ENCODE measurements at places on chromosomes 5 and 9.

DNA sequence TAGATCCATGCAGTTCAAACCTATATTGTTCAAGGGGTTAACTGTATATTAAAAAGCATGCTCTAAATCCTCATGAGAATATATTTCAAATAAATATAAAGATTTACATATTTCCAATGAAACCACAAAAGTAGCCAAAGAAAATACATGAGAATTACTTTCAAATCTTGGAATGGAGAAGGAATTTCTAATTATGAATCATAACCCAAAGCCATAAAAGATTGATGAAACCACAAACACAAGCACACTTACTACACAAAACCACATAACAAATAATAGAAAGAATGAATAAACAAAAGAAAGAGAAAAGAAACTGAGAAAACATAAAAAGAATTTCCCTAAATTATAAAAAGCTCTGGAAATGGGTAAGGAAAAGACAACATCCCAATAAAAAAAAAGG is 16.0 kb downstream of the ERP44 start:
- DNase-seq = no peak

GRCh38 chr9:124762633-124763032 is 8.5 kb downstream of the NR6A1 start:
- no peak for DNase-seq

- DNase-seq = no peak
These were observed 27.1 kb downstream of the GRAMD2B start for GRCh38 chr5:126450346-126450745.

GRCh38 chr9:78669591-78669990 is 372.7 kb downstream of the PSAT1 start:
- DNase-seq = no peak

- DNase-seq = no peak
These were observed 6.3 kb downstream of the GDF9 start for GRCh38 chr5:132859889-132860437.

- no peak for DNase-seq
These were observed 81.4 kb downstream of the GABBR2 start for GRCh38 chr9:98627296-98627695.

- no peak for DNase-seq
These were observed 134.9 kb downstream of the HMHB1 start for GRCh38 chr5:143946837-143947236.

- no peak for DNase-seq
These were observed 1.2 kb upstream of the ADAMTS6 start for GRCh38 chr5:65482736-65483545.

GRCh38 chr5:33934176-33934575 is 2.0 kb upstream of the RXFP3 start:
- no peak for DNase-seq

DNA sequence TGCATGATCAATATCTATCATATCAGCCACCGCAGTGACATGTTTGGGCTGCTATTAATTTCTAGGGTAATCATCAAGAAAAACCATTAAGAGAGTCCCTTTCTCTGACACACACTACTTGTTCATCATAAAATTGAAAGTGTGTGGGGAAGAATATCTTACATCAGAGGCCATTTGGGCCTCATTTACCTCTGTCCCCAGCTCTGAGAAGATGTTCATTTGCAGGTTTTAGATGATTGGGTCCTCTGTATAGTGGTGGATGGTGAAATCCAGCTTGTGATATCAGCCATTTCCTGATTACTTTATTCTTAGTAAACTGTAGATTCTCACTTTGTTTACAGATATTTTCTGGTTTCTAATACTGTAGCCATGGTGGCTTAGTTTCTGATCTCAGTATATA is 29.8 kb upstream of the PJA2 start:
- DNase-seq = no peak

DNA sequence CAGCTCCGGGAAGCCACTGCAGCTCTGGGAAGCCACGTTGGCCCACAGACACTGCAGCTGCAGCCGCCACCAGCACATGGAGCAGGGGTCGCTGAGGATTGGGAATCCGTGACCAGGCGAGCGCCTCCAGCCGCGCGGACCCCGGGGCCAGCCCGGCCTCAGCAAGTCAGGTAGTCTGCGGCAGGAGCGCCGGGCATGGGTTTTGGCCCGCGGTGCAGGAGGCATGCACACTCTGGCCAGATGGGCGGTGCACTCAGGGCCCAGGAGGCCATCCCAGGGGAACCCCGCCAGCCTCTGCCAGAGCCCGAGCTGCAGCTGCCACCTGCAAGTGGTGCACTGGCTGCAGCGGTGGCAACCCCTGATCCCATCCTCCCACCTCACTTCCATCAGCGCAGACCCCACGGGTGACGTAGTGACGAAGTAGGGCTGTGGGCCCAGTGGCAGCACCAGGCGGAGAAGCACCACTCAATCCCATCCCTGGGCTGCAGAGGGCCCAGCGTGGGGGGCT is 368.3 kb upstream of the SPATA31A5 start:
- DNase-seq = no peak

DNA sequence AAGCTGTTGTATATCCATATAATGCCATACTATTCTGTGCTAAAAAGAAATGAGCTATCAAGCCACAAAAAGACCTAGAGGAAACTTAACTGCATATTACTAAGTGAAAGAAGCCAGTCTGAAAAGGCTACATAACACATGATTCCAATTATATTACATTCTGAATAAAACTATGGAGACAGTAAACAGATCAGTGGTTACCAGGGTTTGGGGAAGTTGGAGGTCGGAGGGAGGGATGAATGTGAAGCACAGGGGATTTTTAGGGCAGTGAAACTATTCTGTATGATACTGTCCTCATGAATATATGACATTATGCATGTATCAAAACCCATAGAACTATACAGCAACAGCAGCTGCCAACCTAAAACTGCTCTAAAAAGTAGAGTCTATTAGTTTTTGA is 5.6 kb upstream of the RFK start:
- no peak for DNase-seq

DNA sequence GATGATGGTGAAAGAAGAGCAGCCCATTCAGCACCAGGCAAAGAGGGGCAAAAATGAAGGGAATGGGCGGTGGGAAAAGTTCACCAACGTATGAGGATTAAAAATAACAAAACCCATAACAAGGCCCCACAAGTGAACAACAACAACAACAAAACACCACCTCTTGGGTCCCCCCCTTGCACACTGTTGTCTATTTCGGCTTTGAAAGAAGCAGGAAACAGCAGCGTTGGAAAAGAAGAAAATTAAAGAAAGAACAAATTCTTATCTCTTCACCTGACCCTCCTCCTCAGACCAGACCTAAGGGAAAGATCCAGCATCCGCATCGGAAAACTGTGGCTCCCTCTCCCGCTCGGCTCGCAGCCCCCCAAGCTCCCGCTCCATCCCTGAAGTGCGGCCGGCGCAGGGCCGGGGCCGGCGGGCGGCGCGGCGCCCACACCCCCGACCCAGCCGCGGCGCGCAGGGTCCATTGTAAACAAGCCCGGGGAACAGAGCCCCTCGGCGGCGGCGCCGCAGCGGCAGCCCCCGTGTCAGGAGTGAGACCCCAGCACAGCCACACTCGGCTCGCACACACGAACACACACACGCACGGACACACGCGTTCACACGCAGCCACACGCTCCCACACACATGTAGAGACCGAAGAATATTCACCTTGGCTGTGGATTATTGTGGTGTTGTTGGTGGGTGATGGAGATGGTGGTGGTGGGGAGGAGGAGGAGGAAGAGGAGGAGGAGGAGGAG is 535 bp downstream of the RFX3 start:
- DNase-seq = no peak

- no peak for DNase-seq
These were observed 133.6 kb downstream of the MLLT3 start for GRCh38 chr9:20488691-20489090.

GRCh38 chr5:163189023-163189553 is 248.3 kb upstream of the CCNG1 start:
- DNase-seq = no peak

GRCh38 chr9:14170392-14170931 is 143.5 kb downstream of the NFIB start:
- DNase-seq = no peak

DNA sequence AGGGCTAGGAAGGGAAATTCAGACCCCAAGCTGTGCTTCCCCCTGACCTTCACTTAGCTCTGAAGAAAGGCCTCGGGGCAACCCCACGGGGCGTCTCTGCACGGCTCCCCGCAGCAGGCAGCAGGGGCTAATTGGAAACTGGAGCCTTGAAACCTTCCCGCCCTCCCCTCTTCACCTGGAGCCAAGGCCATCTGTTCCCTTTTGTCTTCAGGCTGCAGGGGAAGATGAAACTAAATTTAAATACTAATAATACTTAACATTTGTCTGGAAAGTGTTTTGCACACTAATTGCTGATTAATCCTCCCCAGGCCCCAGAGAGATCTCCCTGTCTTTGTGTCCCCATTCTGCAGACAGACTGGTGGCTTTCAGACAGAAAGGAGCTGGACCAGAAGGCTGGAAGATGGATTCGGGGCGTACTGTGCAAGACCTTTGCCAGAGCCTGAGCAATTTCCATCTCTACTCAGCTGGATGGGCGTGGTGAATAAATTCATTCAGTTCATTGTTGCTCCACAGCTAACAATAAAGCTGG is 34.1 kb upstream of the CPLX2 start:
- DNase-seq = no peak

GRCh38 chr5:101977729-101978345 is 318.2 kb downstream of the SLCO4C1 start:
- peak; percentile 10 for DNase-seq

- no peak for DNase-seq
These were observed 220.5 kb upstream of the MPDZ start for GRCh38 chr9:13500034-13500433.

GRCh38 chr9:113266174-113266573 is 9.2 kb downstream of the CDC26 start:
- DNase-seq = no peak

DNA sequence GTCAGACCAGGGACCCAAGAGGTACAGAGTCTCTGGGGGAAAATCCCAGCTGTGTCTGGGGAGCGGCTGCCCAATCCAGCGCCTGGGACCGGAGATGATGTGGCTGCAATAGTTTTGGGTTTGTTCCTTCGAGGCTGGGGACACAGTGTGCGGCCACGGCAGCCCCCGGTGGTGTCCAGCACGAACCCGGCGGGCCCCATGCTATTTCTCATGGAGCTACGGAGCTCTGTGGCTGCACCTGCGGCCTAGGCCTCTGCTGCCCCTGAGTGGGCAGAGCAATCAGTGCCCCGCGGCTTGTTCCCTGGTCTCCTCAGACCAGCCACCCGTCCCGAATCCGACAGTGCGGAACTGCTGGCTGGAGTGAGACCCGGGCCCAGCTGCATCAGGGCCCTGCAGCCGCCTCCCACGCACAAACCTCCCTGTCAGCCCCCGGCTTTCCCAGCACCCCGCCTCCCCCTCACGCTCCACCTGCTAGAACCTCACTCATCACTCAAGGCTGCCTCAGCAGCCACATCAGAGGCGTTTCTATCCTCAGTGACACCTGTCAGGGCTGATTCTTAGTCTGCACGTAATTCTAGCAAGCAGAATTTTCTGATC is 29.0 kb downstream of the SARDH start:
- peak; percentile 41 for DNase-seq

- DNase-seq = no peak
These were observed 16.9 kb downstream of the ZNF618 start for GRCh38 chr9:113892861-113893491.

DNA sequence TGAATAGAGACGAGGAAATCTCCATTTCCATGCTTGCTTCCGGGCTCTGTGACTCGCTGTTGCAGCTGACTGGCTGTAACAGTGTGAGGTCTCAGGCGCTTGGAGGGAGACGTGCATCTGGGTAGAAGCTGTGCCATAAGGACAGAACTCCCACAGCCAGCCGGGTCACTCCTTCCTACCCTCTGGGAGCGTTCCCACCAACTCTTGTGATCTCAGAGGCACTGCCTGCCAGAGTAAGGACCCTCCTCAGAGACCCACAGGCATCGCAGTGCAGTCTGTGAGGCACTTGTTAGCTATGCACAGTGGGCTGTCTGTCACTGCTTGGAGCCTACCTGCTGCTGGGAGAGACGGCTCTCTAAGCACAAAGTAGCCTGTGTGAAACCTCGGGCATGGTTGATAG is 203.4 kb upstream of the SEMA6A start:
- DNase-seq = no peak

- no peak for DNase-seq
These were observed 20.8 kb downstream of the DCANP1 start for GRCh38 chr5:135426102-135427082.

DNA sequence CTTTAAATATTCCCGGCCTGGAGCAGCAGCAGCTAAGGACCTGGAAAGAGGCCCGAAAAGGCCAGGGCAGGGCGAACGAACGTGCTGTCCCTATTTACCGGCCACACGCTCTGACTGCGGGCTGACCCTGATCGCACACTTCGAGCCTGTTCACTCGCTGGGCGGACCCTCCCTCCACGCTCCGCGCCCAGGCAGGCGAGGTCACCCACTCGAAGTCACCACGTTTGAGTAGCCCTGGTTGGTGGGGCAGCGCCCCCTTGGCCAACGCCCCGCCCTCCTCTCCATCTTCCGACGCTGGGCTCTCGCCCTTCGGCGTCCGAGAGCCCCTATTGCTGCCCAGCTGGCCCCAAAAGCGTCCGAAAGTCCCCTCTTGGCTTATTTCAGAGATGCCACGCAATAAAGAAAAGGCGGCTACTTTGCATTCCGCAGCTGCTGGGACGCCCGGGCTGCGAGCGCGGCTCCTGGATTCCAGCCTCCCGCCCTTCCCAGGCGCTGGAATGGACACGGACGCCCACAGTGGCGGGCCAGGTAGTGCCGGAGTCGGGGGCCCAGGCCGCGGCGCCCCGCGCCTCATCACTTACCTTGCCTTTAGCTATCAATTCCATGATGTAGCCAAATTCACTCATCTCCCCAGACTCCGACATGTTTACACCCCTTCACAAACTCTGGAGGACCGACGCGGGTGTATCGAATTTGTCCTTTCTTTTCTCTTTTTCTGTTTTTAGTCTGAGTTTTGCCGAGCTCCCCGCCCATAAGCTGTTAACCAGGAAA is 9.9 kb upstream of the TRIM36 start:
- no peak for DNase-seq

DNA sequence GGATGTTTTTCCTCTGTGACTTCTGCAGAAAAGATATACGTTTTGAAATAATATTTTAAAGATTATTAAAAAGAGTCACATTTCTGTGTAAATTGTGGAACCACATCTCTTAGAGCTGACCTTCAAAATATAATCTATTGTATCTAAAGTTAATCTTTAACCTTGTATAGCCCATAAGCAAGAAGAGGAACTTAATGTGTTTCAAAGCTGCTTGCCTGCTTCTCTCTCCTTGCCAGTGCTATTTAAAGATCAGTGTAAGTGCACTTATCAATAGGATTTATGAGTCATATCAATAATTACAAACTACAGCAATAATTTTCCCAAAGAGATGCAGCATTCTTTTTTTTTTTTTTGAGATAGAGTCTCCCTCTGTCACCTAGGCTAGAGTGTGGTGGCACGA is 29.4 kb upstream of the GDA start:
- no peak for DNase-seq

DNA sequence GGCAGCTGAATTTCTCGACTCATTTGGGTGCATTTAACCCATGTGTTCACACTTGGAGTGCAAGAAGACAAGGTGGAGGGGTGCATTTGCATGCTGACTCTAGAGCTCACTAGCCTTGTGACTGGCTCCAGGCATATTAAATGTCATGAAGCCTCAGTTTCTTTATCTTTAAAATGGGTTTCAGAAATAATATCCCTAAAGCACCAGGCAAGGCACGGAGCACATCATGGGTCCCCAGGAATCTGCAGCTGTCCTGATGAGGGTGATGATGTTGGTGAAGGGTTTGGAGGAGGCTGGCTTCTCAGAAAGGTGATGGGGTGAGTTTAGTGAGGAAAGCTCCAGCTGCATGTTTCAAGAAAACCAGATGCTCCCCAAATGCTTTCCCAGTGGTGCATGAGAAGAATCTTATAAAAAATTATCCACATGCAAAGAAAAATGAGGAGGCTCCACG is 14.8 kb downstream of the STC2 start:
- no peak for DNase-seq

All from GM06990 (cell line).